C1 segment of cervical spinal cord (tissue), 14 donors: ENCODE measurements at places on chromosomes 11 and 22.
A peak's percentile ranks its signal among the peaks of the same experiment; 100 is the strongest.

DNA sequence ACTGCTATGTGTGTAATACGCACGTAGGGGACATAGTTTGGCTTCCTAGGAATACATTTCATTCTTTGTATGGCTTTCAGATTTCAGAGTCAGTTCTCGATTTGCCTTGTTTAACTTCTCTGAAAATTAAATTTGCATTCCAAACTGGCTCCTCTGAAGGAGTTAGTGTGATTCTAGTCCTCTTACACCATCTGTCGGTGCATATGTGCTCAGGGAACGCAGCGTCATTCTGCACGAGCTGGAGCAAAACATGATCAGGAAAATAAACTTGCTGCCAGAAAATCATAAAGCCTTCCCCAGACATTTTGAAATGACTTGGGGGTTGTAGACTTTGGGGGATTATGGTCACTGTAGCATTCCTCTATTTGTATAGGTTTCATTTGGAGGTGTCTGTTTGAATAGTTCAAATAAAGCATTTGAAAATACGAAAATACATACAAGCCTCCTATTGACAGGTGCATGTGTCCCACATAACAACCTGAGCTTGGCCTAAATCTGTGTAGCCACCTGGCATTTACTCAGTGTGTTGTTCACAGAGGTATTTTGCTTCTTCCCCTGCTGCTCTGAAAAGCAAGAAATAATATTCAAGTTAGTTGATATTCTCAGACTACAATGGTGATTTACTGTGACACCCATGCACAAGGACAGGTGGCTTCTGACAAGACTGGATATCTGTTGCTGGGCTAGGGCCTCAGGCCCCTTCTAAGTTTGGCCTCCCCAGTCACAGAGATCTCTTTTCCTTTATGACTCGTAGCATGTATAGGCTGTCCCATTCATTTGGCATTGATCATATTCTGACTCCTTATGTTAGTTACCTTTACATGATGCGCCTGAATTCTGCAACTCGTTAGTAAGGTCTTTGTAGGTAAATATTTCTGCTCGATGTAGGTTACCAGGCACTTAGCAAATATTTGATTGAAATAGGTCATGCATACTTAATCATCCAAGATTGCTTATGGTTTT is 81.6 kb upstream of the SORL1-AS1 start:
- peak; percentile 95 for DNase-seq

DNA sequence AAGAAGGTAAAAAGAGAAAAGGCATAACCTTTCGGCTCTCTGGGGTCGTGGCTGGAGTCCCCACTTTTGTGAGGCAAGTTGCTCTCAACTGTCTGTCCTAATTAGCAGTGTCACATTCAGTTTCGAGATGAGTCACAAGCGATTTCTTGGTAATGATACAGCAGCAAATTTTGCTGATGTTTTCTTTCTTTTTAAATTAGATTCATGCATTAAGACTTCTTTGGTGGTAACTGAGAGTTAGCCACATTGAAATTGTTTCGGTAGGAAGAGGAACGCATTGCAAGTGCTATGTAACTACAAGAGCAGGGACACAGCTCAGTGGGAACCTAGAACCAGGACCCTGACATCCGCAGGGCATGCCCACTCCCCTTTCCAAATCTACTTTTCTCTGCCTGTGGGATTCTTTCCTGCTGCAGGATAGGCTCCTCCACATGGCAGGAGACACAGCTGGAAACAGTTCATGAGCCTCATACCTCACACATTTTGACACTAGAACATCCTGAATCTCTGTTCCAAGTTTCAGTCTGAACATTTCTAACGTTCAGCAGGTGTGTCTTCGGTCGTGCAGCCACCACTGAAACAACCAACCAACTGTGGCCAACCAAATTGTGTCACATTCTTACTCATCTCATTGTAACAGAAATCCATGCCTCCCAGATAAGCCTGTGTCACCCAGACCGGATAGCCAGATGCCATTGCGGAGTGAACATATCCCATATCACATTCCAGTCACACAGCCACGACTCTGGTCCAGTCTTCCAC is 987.6 kb downstream of the NTM start:
- no peak for DNase-seq

GRCh38 chr22:40240160-40240559 is 62.4 kb downstream of the TNRC6B start:
- DNase-seq, result no peak

DNA sequence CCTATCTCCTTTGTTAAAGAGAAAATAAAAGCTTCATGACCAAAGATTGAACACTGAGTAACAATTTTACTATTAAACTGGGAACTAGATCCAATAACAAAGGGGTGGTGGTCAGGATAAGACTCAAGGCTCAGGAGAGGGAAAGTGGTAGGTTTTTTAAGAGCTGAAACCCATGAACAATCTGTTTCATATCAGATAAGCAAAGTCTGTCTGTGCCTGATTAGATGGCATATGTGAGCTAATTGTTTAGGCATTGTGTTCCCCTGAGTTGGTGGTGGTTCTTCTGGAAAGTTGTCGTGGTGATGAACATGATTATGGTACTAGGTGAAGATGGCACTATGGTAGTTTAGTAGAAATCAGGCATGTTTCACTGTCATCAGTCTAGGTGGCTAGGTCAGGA is 24.4 kb downstream of the USP47 start:
- no peak for DNase-seq

- no peak for DNase-seq
These were observed 87.0 kb upstream of the THY1 start for GRCh38 chr11:119509969-119510401.
